Stimulated activated CD4-positive, alpha-beta T cell treated with anti-CD3 and anti-CD28 coated beads, Interleukin-4, amount 100 ng/mL, for 4 hours (primary cell): ENCODE measurements at places on chromosomes 12 and 14.

GRCh38 chr12:80053051-80053790 is 46.1 kb upstream of the OTOGL start:
- no peak for DNase-seq

GRCh38 chr12:109448707-109449390 is 28.3 kb downstream of the KCTD10 start:
- DNase-seq, result no peak

DNA sequence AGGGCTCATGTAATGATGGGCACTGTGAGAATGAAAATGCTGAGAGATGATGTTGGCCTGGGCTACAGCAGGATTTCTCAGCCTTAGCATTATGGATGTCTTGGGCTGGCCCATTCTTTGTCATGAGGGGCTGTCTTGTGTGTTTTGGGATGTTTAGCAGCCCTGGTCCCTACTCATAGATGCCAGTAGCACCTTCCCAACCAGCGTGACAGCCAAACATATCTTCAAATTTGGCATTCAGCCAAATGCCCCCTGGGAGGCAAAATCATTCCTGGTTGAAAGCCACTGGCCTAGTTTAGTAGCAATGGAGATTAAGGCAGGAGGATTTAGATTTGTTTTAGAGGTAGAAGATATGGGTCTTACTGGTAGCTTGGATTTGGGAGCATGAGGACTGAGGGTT is 26.6 kb downstream of the UBE3B start:
- DNase-seq, result no peak

DNA sequence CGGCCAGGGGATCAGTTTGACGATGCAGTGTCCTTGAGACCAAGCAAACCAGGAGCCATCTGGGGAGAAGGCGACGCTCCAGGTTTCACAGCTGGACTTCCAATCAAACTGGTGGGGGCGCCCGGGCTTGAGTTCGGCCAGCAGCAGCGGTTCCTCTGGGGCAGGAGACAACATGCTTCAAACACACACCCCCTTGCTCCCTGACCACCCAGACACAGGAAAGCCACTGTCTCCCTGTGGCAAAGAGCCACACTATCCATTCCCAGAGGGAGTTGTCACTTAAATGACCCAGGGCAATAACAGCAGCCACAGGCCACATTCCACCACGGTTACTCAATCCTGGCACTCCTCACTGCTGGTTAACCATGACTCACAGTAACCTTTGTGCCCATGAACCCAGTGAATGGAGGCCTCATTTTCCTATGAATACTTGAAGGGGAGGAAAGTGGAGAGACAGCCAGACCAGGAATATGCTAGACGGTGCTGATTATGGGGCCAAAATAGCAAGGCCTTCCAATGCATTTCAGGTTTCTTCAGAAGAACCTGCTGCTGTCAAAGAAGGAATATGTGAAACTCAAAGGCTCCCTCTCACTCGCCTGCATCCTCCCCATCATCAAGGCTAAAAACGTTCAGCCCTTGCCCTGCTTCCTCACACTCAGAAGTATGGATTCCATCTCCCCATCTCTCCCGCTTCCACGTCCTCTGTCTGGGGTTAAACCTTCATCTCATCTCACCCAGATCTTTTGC is 8.5 kb downstream of the WSB2 start:
- DNase-seq, result no peak
